ENCODE measurements at places on chromosomes 11 and 22.

DNA sequence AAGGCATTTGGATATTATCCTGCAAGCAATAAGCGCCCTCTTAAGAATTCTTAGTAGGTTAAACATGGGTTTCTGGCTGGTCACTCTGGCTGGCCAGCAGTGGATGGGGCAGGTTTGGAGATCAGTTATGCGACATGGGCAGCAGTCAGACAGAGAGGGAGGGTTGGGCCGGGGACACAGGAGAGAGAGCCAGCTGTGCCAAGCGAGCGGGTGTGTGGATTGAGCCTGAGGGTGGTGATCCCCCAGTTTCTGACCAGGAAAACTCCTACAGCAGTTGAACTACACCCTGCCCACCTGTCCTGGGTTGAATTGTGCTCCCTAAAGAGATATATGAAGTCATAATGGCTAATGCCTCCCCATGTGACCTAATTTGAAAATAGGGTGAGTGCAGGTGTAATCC lies 671.2 kb downstream of the TBC1D22A start:
- no peak for DNase-seq

DNA sequence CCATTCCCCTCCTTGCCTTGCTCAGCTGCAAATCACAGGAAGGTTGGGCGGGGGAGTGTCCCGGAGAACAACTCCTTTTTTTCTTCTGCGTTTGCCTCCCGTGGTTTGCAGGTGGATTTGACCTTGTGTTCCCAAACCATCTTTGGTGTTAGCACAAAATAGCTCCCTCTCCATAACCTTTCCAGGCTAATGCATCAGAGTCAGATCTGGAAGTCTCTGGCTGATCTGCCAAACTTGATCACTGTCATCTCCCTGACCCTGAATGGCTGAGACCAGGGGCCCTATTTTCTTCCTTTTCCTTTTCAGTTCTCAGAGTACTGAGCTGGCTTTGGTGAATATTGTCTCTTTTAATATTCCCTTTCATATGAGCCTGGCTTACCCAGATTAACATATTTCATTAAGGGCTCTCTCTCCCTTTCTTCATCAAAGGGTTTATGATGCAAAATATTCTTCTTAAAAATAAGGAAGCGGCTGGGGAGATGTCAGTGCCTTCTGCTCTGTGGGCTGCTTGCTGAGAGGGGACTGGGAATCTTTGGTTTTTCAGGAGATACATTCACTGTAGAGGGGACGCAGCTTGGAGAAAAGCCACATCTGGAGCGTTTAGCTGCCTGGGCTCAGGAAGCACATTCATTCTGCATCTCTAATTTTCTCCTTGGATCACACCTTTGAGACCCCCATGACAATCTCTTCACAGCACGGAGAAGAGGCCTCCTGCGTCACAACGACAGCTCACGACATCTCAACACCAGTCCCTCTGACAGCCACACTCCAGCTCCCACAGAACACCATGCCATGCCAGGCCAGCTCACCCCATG lies 148.3 kb downstream of the CEP164 start:
- DNase-seq, result no peak

DNA sequence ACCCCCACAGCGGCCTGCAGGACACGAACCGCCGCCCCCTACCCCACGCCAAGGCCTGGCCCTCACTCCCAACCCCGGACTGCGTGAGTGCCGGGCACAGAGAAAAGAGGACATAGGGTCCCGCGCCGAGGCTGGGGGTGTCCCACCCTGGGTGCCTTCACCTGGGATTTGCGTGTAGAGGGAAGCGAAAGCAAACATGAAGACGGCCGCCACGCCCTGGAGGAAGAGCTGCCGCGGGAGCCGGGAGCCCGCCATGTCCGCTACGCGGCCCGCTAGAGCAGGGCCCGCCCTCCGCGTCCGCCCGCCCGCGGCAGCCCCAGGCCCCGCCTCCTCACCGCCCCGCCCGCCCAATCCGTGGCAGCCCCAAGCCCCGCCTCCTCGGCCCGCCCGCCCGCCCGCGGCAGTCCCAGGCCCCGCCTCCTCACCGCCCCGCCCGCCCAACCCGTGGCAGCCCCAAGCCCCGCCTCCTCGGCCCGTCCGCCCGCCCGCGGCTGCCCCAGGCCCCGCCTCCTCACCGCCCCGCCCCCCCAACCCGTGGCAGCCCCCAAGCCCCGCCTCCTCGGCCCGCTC lies at the start of gene LMF2:
Gene LMF2 (minus strand): TSS at position 282 of the 570 bp plus-strand sequence. CDS start 27 bp downstream, at position 255.
- no peak for DNase-seq

GRCh38 chr11:27514558-27514957 lies 8.0 kb upstream of the LIN7C start:
- DNase-seq, result no peak
